ENCODE measurements at places on chromosomes 2 and 18.

DNA sequence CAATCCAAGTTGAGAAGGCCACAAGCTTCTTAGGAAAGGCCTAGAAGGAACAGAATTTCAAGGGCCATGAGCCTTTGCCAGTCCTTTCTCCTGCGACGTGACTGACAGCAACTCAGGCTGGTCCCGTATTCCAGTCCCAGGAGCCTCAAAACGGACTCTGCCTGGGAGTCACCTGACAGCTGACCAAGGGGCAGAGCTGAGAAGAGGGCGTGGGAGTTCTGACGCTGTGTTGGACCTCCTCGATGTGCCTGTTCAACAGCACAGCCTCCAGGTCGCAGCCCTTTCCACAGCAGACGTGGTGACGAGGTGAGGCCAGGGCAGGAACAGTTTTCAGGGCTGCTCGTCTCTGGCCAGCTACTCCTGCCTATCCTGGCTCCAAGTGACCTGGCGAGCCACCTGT is 37.6 kb downstream of the CENPO start:
- no peak for DNase-seq

DNA sequence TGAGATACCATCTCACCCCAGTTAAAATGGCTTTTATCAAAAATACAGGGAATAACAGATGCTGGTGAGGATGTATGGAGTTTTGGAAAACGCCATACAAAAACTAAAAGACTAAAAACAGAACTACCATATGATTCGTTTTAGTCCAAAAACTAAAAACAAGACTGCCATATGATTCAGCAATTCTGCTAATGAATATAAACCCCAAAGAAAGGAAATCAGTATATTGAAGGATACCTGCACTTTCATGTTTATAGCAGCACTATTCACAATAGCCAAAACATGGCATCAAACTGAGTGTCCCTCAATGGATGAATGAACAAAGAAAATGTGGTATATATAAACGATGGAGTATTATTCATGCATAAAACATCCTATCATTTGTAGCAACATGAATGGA is 224.4 kb upstream of the MC4R start:
- DNase-seq: no peak

DNA sequence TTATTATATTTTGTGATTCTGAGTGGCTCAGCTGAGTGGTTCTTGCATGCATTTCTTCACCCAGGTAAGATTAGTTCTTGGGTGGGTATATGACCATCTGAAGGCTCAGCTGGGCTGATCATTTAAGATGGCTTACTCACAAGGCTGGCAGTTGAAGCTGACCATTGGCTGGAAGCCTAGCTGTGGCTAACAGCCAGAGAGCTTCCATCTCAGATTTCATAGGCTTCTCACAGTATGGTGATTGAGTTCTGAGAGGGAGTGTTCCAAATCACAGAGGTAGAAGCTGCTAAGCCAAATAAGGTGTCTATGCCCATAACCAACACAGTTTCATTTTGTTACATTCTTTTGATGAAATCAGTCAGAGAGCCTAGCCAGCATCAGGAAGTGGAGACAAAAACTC is 117.4 kb upstream of the RPRM start:
- DNase-seq: no peak

GRCh38 chr2:136377423-136378382 is 259.8 kb upstream of the CXCR4 start:
- DNase-seq: no peak

DNA sequence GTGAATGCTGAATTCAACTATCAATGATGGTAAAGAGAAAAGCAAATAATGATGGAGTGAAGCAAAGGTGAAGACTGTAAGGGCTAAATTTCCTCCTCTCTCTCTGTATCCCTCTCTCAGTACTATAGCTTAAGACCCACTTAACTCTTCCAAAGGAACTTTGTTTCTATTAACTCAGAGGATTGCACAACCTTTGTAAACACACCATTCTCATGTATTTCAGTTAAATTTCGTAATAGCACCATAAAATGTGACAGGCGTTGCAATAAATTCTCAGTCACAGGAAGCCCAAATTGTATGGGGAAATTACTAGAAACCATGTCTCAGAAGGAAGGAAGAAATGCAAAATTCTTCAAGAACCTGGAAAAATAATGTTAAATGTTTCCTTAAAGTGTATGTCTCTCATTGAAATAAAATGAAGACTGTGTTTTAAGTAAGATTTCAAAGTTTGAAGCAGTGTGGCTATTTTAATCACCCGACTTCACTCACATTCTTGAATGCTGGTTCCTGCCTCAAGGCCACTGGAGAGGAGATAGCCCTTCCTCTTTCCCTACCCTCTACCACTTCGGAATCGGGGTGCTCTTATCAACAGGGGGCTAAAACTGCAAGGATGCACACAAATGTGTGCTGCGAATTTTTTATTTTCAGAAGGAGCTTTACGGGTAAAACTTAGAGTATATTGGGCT is 112.1 kb downstream of the FTCDNL1 start:
- peak; percentile 84 for DNase-seq

- DNase-seq: no peak
These were observed 221.4 kb upstream of the FBXO11 start for GRCh38 chr2:48127612-48128191.

GRCh38 chr2:165793161-165793778 is 777 bp downstream of the GALNT3 start:
- peak; percentile 40 for DNase-seq

GRCh38 chr2:7707723-7708122 is 790.5 kb downstream of the RNF144A start:
- no peak for DNase-seq

- no peak for DNase-seq
These were observed 433.3 kb downstream of the NBAS start for GRCh38 chr2:15127876-15128275.

DNA sequence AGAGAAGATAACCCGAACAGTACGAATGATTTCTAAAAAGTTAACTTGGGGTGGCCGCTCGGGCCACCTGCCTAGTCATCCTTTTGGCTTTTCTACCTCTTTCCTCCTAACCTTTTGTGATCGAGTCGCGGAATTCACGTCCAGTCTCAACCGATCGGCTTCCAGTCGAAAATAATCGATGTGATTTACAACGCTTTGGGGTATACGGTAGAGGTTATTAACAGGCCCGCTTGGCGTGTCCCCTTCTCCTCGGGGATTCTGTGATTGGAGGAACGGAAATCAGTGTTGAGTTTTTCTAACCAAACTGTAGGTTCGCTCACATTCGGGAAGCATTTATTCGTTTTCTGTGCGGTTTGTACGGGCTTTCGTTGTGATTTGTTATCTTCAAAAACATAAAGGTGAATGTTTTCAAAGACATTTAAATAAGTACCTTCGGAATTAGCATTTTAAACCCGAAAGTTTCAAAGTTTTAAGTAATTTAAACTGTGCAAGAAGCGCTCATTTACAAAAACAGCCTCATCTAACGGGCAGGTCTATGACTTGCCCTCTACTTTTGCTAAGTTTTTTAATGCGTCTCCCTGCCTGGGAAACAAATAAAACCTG is 588 bp upstream of the FOXI3 start:
- peak; percentile 6 for DNase-seq

GRCh38 chr2:32721376-32721775 is 93.5 kb downstream of the TTC27 start:
- peak; percentile 29 for DNase-seq

DNA sequence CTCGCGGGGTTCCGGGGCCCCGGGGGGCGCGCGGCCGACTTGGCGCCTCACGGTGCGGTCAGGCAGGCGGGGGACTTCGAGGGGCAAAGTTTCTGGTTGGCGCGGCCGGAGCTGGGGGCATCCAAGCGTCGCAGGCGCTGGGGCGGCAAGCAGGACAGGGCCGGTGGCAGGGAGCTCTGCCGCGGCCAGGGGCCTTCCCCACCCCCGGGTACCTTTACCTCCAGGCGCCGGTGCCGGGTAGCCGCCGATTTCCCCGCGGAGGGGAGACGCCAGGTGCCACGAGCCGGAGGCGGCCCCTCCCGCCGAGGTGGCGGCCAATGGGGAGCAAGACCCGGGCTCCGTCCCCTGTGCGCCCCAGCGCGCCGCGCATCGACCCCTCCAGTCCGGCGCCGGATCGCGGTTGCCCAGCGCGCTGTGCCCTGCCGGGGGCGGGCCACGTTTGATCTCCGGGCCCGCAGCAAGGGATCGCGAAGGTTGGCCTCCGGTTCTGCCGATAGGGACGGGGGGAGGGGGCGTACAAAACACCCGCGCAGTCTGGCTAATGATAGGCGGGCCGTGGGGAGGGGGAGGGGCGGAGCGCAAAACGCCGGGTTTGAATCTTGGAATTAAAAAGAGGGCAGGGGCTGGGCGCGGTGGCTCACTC is at the start of gene ST8SIA5:
Gene ST8SIA5 (minus strand): TSS at position 495 of the 643 bp plus-strand sequence. CDS start 545 bp downstream, outside the sequence.
- DNase-seq: peak; percentile 25

- no peak for DNase-seq
These were observed 42.0 kb downstream of the SP140 start for GRCh38 chr2:230267556-230267955.

- no peak for DNase-seq
These were observed 29.2 kb downstream of the GALNT1 start for GRCh38 chr18:35610724-35611123.

GRCh38 chr2:42568401-42569115 is at the start of gene MTA3:
Gene MTA3 (plus strand): TSS chr2:42568632. CDS start chr2:42568746, 114 bp downstream.
- DNase-seq: peak; percentile 67

DNA sequence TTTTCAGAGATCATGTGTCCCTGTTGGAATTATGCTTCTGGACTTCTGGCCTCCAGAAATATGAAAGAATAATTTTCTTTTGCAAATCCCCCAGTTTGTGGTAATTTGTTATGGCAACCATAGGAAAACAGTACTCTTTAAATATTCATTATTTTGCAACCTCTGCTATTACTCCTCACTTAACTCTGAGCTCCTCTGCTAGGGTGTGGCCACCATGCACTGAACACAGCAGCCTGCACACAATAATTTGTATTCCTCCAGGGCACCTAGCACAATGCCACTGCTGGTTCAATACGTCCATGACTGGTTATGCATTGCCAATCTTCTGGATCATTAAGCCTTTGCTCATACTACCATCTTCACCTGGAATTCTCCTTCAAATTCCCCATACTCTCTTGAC is 232.0 kb downstream of the CNTNAP5 start:
- DNase-seq: no peak

DNA sequence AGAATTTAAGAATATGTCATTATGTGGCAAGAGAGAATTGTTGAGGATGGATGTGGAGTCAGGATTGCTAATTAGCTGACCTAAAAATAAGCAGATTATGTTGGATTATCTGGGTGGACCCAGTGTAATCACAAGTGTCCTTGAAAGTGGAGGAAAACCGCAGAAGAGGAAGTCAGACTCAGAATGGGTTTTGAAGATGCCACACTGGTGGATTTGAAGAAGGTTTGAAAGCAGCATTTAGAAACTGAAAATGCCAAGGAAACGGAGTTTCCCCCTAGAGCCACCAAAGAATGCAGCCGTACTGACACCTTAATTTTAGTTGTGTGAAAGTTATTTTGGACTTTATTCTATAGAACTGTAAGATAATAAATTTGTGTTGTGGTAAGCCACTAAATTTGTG is 41.6 kb upstream of the DPP10 start:
- DNase-seq: peak; percentile 5

DNA sequence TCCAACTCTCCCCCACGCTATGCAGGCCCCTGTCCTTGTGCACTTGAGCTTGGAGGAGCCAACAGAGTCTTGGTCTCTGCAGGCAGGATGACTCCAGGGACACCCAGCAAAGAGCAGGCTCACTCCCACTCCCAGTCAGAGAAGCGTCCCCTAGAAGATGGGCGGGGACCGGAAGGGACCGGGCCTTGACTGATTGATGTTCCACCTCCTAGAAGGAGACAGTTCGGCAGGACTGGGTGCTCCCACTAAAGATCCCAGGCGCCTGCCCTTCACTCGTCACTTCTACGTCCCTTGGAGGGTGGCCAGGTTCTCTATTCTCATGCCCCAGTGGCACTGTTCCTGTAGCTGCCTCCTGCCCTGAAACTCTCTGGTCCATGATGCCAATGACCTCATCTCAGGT is 3.2 kb upstream of the SP100 start:
- no peak for DNase-seq

- DNase-seq: no peak
These were observed 333.4 kb downstream of the SETBP1 start for GRCh38 chr18:45014047-45014501.

DNA sequence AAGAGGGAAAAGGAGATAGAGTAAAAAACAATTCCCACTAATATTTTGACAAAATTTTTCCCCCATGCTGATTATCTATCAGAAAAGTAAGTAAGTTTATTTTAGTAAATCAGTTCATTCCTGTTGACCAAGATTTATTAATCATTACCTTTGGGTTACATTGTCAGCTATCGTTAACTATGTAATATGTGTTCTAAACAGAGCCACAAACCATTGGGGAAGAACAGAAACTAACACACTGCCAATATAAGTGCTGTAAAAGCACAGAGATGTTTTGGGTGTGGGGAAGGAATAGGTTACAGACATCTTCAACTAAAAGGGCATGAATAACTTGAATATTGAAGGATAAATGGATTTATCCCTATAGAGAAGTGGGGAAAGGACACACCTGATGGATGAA is 42.5 kb upstream of the ACADL start:
- DNase-seq: no peak

DNA sequence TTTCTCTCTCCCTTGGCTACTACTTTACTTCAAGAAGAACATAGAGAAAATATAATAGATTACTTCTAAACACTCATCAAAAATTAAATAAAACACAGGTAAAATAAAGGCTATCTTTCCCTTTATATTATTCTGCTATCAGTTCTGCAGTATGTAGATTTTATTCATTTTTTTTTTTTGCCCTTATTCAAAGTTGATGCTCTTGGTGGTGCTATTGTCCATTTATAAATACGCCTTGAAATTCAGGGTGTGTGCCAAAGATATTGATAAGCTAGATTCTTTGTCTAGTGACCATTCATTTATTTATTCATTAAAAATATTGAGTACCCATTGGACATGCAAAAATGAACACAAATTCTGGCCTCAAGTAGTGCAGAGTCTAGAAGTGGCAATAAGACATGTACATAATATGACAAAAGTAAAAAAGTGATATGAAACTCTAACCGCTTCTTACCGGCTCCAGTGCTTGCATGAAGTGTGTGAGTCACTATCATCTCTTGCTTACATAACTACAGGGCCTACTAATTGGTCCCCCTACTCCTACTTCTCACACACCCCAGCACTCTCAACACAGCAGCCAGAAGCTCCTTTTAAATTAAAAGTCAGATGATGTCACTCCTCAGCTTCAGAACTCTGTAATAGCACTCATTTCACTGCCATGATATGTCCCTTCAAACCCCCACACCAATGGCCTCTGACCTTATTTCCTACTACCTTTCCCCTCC is 208.3 kb upstream of the FANCL start:
- DNase-seq: peak; percentile 40

GRCh38 chr2:38797250-38797676 is 19.3 kb downstream of the GEMIN6 start:
- peak; percentile 16 for DNase-seq

Measured in hematopoietic multipotent progenitor cell treated with erythropoietin and hydrocortisone succinate and interleukin-3 and kit ligand, for 4 days (in vitro differentiated cells).